ENCODE measurements at places on chromosomes 2 and 18.

- DNase-seq: no peak
Observed at GRCh38 chr2:174145827-174146226, 102.5 kb downstream of the OLA1 start.

GRCh38 chr2:231139796-231140195, 15.0 kb upstream of the HTR2B start:
- DNase-seq: no peak

DNA sequence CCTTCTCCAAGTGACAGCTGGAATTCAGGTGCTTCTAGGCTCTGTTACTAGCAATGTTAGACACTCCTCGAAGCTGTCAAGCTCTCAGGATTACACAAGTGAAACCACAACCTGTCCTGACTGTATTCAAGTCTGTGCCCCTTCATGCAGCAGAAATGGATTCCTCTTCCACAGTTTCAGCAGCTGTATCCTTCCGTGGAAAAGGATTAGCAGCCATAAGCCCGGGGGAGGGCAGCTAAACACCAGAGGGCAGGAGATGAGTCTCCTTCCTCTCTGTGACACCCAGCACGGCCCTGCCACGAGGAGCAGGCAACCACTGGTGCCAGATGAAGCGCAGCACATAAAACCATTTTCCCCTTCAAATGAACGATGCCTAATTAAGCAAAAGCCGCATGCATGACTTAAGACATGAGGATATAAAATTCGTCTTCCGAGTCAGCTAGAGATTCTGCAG, 1.2 kb downstream of the ST3GAL5 start:
- DNase-seq: peak; percentile 50

DNA sequence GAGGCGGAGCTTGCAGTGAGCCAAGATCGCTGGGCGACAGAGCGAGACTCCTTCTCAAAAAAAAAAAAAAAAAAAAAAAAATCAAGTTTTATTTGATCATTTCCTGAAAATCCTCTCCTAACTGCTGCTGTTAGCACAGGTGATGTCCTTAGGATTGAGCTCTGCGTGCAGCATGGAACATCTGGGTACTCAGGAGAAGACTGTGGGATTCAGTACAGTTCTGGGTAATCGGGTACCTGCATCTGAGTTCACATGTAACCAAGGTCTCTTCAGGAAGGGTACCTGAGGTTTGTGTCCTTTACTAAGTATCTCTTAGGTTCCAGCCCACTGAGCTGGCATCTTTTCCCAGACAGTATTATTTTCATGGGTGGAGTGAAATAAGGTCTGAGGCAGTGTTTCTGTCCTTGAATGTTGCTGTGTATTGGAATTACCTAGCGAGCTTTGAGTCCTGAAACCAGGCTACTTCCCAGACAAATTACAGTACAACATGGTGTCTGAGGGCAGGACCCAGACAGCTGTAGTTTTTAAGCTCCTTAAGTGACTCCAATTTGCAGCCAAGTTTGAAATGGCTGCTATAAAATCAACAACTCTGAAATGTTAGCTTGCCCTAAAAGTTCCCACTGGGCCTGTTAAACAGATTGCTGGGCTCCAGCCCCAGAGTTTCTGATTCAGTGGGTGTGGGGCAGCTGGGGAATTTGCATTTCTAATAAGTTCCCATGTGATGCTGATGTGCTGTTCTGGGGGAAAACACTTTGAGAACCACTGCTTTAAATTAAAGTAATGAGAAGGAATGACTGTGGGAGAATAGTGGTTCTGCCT, 120.5 kb downstream of the PMAIP1 start:
- no peak for DNase-seq

DNA sequence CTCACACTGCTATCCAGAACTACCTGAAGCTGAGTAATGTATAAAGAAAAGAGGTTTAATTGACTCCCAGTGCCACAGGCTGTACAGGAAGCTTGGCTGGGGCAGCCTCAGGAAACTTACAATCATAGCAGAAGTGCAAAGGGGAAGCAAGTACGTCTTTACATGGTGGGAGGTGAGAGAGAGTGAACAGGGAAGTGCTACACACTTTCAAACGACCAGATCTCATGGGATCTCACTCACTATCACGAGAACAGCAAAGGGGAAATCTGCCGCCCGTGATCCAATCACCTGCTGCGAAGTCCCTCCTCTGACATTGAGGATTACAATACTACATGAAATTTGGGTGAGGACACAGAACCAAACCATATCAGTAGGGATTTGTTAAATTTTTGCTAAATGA, 150.4 kb upstream of the NXPH2 start:
- DNase-seq: no peak

DNA sequence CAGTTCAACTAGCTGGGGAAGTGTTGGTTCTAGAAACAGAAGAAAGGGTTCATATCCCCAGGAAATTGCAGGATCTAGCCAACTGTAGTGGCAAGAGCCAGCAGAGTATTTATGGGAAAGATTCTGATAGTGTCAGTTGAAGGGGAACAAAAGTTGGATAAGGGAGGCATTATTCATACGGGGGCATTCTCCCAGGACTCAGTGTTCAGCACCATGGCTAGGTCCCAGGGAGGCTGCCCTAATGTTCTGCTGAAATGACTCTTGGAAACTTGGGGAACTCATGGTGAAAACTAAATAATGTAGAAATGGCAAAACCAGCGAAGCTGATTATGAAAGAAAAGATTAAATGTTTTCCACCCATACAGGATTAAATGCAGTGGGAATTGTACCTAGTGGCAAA, 543.7 kb downstream of the TRIB2 start:
- no peak for DNase-seq

DNA sequence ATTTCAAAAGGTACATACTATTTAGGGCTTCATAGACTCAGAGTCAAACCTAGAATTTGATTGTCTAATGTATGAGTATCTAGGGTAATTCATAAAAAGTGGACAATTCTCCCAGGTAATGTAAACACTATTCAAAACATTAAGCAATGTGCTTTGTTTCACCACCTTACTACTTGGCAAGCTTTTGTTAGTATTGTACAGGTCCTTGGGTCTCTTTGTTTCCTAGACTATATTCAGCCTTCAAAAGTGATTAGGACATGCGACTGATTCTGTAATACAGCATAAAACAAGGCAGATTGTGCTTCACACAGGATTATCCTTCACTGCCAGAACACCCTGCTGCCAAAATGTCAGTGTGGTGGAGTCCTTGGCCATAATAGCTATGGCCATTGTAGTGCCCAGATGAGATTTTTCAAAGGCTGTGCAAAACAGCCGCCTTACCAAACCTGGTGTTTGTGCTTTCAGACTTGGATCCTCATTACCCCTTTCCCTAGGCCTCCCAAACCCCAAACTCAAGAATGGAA, 90.1 kb upstream of the CAVIN2 start:
- no peak for DNase-seq

GRCh38 chr2:218435003-218435982, 16.4 kb downstream of the VIL1 start:
- DNase-seq: no peak

DNA sequence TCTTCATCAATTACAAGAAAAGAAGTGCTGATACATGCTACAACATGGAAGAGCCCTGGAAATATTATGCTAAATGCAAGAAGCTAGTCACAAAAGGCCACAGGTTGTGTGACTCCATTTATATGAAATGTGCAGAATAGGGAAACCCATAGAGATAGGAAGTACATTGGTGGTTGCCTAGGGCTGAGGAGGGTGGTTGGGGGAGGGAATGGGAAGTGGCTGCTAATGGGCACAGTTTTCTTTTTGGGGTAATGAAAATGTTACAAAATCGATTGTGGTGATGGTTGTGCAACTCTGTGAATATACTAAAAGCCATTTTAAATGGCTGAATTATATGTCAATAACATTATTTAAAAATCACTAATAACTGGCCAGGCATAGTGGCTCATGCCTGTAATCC, 24.3 kb upstream of the RESP18 start:
- peak; percentile 2 for DNase-seq

- DNase-seq: no peak
Observed at GRCh38 chr2:174332217-174332963, 2.4 kb upstream of the SP9 start.

All from CD4-positive, alpha-beta T cell treated with Interleukin-15 for 4 hours (primary cell).